Activated naive CD4-positive, alpha-beta T cell (primary cell): ENCODE measurements at places on chromosomes 2 and 18.

GRCh38 chr2:80968450-80968849, 663.9 kb upstream of the LRRTM1 start:
- no peak for DNase-seq

DNA sequence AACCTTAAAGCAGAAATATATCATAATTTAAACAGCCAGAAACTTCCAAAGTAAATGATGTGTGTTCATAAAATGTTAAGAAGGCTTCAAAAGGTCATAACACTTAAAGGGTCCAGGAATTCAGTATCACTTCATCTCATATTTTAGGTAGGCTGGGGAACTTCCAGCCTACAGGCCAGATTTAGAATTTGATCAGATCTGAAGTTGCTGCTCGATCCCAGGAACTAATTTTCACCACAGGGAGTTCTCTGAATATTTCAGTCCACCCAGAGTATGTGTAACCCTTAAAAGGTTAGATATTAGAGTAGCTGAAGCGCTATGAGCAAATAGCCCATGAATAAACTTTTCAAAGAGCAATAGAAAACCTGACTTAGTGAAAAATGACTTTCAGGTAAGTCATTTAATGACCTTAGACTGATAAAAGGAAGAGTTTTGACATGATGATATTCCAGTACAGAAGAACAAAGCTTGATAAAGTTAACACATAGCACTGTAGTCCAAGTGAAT, 1.7 kb downstream of the WIPF1 start:
- DNase-seq, result no peak

DNA sequence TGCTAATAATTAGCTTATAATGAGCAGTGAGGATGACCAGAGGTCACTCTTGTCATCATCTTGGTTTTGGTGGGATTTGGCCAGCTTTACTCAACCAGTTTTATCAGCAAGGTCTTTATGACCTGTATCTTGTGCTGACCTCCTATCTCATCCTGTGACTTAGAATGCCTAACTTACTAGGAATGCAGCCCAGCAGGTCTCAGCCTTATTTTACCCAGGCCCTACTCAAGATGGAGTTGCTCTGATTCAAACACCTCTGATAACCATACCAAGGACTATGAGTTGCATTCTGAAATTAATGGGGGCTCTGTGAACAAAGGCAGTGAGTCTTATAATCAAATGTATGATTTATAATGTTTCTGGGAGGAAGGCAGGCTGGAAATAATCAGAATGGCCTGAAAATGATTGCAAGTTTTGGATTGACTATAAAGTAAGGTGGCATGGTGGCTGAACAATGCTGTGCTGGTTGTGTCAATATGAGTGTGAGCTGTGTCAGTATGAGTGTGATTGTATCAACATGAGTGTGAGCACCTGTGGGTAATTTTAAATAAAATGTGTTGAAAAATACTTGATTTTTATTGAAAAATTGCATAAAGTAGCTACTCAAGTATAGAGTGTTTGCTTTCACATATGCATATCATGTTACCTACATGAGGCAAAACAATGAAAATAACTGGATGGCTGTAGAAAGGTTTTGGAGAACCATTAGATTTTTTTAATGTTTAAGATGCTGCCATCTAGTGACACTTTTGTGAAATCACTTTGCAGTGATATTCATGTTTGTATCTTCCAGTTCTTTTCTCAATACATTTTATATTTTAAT, 103.0 kb downstream of the KYNU start:
- DNase-seq, result no peak

GRCh38 chr2:172724724-172725123, 10.9 kb upstream of the RAPGEF4 start:
- no peak for DNase-seq
